ENCODE measurements at places on chromosomes 12 and 14.

DNA sequence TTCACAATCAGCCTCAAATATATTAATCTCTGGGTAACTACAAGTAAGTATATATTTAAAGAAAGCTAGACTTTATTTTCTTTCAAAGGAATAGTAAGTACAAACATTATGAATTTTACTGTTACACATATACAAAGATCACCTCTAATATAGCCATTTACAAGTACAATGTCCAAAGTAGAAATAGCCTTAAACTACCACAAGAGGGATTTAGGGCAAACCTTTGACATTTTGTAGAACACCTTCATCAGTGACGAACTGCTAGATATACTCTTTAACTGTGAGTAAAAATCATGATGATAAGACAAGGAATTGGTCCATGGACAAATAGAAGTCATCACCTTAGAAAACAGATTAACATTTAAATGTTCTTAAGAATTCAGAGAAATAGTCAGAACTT is 69.8 kb downstream of the CNTN1 start:
- no peak for DNase-seq

GRCh38 chr14:76136476-76137110 is 15.1 kb upstream of the GPATCH2L start:
- DNase-seq: peak; percentile 22

- DNase-seq: no peak
Measured at GRCh38 chr14:100885196-100885595, 18.3 kb downstream of the RTL1 start.

- DNase-seq: no peak
Measured at GRCh38 chr14:93903342-93904184, 23.6 kb upstream of the FAM181A start.

GRCh38 chr12:123940627-123940966 is 32.0 kb downstream of the CCDC92 start:
- no peak for DNase-seq

GRCh38 chr14:76546426-76547221 is 170.7 kb downstream of the ESRRB start:
- DNase-seq: no peak

DNA sequence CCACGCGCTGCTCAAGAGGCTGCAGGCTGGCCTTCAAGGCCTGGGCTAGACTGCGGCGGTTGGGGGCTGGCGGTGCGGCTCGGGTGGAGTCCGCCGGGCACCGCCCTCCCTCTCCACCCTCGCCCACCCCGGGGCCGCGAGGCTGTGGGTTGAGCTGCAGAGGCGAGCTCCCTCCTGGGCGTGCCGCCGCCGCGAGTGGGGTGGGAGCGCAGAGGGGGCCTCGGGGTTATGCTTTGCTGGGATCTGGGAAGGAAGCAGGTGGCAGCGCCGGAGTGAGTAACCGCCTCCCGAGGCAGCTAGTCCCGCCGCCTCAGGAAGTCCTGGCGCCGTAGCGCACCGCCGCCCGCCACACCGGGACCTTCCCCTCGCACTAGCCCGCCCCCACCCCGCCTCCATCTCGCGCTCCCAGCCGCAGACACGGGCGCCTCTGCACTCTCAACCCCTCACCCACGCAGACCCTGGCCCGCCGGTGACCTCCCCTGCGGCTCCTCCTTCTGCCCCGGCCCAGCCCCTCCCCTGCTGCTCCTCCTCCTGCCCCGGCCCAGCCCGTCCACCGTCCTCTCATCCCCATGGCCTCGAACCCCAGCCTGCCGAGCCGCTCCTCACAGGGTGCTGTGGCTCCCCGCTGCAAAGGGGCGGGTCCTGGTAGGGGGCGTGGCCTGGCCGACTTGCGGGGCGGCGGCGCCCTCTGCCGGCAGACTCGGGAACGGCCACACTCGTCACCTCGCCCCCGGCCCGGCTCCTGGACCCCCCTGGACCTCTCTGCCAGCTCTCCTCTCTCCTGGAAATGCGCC is 16.6 kb downstream of the TAMALIN start:
- DNase-seq: peak; percentile 15

- no peak for DNase-seq
Measured at GRCh38 chr12:67593041-67593440, 55.5 kb upstream of the DYRK2 start.

- DNase-seq: peak; percentile 31
Measured at GRCh38 chr14:60862283-60862682, 118.6 kb downstream of the TRMT5 start.

- no peak for DNase-seq
Measured at GRCh38 chr14:34098045-34098984, 147.4 kb upstream of the EGLN3 start.

- DNase-seq: no peak
Measured at GRCh38 chr12:89552376-89552775, 26.5 kb upstream of the POC1B start.

DNA sequence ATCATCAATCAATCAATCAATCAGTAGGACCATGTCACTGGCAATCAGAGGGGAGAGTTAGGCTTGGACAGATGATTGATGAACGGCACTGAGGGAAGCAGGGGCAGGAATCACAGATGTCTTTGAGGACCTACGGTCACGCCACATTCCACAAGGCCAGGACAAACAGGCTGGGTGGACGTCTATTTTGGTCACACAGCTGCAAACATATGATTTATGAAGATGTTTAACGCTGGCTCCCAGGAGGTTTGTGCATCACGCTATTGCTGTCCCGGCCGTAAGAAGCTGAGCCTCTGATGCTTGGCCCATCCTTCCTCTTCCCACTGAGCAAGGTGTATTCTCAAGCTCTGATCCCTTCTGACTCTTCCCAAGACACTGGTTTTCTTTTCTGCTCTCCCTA is 160.8 kb downstream of the FOXN3 start:
- DNase-seq: no peak

DNA sequence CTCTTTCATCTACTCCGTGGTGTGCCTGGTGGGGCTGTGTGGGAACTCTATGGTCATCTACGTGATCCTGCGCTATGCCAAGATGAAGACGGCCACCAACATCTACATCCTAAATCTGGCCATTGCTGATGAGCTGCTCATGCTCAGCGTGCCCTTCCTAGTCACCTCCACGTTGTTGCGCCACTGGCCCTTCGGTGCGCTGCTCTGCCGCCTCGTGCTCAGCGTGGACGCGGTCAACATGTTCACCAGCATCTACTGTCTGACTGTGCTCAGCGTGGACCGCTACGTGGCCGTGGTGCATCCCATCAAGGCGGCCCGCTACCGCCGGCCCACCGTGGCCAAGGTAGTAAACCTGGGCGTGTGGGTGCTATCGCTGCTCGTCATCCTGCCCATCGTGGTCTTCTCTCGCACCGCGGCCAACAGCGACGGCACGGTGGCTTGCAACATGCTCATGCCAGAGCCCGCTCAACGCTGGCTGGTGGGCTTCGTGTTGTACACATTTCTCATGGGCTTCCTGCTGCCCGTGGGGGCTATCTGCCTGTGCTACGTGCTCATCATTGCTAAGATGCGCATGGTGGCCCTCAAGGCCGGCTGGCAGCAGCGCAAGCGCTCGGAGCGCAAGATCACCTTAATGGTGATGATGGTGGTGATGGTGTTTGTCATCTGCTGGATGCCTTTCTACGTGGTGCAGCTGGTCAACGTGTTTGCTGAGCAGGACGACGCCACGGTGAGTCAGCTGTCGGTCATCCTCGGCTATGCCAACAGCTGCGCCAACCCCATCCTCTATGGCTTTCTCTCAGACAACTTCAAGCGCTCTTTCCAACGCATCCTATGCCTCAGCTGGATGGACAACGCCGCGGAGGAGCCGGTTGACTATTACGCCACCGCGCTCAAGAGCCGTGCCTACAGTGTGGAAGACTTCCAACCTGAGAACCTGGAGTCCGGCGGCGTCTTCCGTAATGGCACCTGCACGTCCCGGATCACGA is 2.2 kb downstream of the SSTR1 start:
- no peak for DNase-seq

DNA sequence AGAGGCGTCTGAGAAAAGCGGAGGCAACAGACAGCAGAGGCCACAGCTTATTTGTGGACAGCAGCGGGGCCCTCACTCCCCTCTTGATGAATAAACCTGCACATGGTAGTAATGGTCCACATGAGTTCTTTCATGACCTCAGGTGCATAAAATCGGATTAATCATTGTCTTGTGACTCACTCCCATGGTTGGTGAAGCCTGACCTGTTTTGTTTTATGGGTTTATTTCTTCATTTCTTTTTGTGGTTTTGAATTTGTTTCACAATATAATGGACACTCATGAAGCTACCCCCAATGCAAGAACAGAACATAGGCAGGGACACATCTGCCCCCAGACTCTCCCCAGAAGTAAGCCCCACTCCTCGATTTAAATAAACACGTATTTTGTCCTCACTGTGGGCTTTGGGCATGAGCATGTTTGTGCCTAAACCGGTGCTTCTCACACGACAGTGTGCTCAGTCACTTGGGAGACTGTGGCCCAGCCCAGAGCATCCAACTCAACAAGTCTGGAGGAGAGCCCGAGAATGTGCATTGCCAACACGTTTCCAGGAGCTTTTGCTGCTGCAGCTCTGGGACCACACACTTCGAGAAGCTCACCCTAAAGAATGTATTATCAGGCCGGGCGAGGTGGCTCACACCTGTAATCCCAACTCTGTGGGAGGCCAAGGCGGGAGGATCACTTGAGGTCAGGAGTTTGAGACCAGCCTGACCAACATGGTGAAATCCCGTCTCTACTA is 116.1 kb downstream of the SCARB1 start:
- DNase-seq: no peak

DNA sequence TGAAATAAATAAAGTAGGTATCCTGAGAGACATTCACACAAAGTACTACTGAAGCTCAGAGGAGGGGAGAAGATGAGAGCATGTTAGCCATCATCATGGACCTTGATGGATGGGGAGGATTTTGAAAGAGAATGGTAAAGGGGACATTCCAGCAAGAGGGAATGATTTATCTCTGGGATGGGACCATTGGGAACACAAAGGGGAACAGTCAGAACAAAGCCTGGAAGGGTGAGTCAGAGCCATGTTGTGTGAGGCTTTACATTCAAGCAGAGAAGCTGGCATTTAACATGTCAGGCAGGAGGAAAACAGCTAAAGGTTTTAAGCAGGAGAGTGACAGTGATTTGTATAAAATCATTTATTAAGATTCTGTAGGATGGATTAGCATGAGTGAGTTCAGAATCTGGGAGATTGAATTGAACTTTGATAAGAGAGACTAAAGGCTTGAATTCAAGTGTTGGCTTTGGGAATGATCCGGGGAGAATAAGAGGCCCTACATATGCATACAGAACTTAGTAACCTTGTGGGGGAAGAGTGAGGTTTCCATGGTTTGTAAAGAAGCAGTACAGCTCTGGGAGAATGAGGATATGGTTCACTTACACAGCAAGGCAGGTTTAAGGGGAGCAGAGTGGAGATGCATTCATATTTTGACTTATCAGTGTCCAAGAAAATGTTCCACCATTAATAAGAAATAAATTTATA is 174.4 kb downstream of the SYT10 start:
- DNase-seq: no peak

DNA sequence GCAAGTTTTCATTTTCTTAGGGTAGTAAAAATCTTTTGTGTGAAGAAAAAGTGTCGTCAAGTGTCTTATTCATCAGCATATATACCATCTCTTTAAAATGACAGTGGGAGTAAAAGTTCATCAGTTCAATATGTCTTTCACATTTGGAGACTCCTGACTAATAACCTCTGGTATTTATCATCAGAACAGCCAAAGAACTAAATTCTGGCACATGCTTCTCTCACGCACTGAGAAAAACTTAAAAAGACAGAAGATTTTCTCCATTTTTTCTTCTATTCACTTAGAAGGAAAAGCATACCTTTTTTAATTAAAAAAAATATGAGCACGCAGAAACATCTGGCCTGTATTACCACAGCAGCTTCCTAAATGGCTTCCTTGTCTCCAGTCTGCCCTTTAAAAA is 265.7 kb downstream of the AKAP6 start:
- no peak for DNase-seq

- DNase-seq: no peak
Measured at GRCh38 chr12:4261655-4262054, 11.9 kb upstream of the CCND2 start.

GRCh38 chr12:11577658-11578260 is 71.7 kb upstream of the ETV6 start:
- no peak for DNase-seq

DNA sequence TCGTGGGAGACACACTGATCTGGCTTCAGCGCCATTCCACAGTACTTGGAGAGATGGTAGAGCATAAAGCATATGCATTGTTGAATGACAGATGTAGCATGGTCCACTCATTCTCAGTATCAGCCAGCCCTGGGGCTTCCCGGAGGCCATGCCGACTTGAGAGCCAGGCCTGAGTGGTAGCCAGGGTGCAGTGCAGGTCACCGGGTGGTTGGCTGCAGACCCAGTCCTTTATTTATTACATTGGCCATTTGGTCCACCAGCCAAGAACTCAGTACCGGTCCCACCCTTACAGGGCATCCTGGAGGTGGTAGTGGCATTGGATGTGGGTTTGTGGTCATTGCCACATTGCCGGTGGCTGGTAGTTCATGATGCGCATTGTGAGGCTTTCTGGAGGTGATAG is 121.6 kb upstream of the RTL1 start:
- DNase-seq: no peak

DNA sequence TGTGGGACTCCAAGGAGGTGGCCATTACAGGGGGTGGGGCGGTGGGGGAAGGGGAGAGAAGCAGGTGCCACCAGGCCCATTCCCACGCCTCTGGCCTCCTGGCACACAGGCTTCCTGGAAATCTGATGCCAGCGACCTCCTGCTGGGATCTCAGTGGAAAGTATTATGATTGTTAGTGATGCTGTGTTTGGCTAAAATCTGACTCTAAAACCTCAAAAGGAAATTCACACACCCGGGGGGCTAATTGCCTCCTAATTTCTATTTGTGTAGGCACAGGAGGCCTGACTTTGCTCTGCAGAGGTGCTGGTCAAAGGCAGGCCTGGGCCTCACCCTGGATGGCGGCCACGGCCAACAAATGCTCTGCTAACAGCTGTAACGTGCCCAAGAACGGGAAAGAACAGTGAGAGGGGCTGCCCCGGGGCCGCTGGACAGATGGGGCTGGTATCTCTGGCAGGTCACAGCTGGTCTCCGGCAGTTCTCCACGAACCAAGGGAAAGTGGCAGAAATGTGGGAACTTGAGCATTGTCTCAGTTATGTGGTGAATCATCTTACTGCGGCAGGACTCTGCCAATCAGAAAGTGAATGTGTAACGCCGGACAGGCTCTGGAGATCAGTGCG is 14.3 kb downstream of the FAM181A start:
- DNase-seq: peak; percentile 98

- DNase-seq: no peak
Measured at GRCh38 chr12:114686773-114687500, 3.0 kb upstream of the TBX3 start.

DNA sequence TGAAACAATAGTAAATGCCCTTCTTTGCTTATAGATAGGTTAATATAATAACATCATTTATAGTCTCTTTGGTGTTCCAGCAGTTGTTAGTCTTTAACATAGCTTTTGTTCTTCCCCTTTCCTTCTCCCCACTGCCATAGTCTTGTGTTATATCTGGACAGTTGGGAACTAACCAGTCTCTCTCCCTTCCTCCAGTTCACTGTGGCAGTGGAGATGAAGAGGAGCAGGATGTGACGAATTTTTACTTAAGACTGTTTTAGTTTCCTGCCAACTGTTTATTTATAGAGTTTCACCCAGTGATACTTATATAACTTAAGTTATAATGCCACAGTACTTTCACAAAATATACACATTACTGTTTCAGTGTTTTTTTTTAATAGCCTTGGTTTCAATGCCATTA is 277.4 kb downstream of the PDZRN4 start:
- no peak for DNase-seq

All from NCI-H1417 treated with DMSO at 0.1 percent for 48 hours (cell line).